ENCODE measurements at places on chromosomes 11 and 22.

DNA sequence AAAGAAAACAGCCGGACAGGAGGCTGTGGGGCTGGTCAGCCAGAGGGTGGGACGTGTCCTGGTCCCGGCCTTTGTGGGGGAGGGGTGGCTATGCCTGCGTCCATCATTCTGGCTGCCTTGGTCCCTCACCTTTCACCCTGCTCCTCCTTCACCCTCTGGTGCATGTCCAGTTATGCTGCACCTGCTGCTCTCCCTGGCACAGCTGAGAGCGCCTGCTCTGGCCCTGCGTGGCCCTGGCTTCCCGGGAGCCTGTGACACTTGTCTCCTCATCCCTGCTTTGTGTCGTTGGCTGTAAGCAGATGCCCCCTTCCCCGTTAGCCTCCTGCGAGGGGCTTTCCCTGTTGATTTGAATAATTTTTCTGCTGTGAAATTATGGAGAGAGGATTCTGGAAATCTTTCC, 16.6 kb downstream of the PHRF1 start:
- no peak for DNase-seq

DNA sequence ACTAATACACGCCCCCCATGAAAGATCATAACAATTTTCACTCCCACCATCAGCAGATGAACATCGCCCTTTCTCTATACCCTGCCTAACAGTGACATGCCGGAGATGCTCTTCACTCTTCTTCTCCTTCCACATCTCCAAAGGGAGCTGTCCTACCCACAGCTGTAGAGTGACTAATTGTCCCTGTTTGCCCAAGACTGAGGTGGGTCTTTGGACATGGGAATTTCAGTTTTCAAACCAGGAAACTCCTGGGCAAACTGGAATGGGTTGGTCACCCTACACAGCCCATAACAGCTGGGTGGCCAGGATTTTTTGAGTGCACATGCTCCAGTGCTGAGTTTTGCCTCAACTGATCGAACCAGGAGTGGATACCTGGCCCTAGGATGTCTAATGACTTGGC, 90.6 kb upstream of the TIMP3 start:
- DNase-seq: no peak

GRCh38 chr22:38062791-38063190, 5.6 kb downstream of the PICK1 start:
- DNase-seq: no peak

- no peak for DNase-seq
These were observed 1.6 kb downstream of the SMIM38 start for GRCh38 chr11:69157156-69157821.

- no peak for DNase-seq
These were observed 25.4 kb downstream of the TRIM44 start for GRCh38 chr11:35688023-35688422.

DNA sequence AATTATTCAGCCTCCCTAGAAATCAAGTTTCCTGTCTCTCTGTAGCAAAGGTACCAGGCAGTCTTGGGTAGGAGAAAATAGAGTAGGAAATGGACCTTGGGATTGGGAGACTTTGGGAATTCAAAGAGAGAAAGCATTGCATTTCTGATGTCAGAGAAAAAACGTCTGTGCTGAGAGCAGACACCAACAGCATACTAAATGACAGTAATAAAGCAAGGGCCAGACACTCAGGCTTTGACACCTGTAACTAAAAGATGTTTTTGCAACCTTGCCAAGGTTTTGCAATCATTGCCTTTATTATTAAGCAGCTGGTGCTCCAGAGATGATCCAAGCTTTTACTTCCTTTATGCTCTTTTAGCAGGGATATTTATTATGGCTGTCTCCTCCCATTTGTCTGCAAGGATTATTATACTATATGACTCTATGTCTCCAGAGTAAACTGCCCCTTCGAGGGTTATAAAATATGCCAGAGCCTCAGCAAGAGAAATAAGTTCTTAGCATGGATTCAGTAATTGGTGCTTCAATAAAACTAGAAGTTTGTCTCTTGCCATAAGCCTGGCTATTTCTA, 85.2 kb upstream of the GRAMD1B start:
- no peak for DNase-seq

GRCh38 chr11:115083144-115083806, 404.9 kb downstream of the NXPE2 start:
- no peak for DNase-seq

- DNase-seq: no peak
These were observed 24.7 kb downstream of the TNRC6B start for GRCh38 chr22:40202225-40202944.

Data from stimulated activated naive CD4-positive, alpha-beta T cell treated with Interleukin-2 at 50 U/mL for 16 hours (primary cell).